NCI-H1092 treated with DMSO at 0.1 percent for 48 hours (cell line): ENCODE measurements at places on chromosomes 5 and 9.

- no peak for DNase-seq
Observed at GRCh38 chr5:76305775-76306174, 97.3 kb upstream of the IQGAP2 start.

DNA sequence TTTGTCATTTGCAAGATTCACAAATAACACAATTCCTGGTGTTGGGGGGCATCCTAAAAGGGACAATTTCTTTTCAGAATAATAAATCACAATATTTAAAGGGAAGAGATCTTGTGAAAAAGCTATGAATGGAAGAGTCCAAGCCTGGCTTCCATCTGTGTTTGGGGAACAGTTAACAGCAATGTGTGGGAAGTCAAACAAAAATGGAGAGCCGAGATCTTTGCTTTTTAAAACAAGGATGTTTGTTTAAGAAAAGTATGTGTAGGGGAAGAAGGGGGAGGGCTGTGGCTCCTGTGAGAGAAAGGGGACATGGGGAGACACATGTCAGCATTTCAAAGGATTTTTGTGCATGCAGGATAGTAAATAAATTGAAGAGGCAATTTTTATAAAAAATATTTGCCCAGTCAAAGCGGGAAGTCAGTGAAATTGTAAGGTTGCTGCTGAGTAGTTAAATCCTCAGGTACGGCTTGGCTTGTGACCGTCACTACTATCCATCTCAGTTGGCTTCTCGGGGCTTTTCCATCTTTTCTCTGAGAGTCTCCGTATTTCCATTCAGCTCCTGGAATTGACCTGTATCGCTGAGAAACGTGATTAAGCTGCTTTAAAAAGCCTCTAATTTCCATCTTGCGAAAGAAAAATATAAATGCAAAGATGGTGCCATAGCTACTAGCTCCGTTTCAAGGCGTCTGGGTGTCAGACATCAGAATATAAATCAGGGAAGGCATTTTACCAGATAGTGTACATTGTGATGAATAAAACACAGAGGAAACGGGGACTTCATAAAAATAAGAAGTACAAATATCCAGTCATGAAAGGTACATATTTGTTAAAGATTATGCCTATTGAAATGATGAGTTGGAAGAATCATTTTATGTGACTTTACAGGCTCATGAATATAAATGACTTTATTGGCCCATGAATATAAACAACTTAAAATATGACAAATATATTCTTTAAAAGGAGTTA, 52.9 kb upstream of the VCAN start:
- no peak for DNase-seq

DNA sequence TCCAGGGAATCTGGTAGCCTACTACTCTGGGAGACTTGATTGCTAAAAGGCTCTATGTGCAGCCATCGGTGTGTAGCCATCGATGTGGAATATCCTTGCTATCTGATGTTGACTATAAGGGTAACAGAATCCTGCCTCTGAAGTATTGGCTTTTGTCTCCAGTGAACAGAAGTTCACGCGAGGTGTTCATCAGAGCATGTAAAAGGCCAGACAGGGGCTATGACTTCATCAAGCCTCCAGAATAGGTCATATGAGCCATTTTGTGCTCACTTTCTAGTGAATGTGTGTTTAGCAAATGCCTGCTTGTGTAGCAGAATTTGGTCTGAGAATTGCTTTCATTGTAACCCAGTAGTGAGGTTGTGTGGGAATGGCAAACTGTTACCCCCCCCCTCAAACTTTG, 66.8 kb upstream of the RAD23B start:
- no peak for DNase-seq

DNA sequence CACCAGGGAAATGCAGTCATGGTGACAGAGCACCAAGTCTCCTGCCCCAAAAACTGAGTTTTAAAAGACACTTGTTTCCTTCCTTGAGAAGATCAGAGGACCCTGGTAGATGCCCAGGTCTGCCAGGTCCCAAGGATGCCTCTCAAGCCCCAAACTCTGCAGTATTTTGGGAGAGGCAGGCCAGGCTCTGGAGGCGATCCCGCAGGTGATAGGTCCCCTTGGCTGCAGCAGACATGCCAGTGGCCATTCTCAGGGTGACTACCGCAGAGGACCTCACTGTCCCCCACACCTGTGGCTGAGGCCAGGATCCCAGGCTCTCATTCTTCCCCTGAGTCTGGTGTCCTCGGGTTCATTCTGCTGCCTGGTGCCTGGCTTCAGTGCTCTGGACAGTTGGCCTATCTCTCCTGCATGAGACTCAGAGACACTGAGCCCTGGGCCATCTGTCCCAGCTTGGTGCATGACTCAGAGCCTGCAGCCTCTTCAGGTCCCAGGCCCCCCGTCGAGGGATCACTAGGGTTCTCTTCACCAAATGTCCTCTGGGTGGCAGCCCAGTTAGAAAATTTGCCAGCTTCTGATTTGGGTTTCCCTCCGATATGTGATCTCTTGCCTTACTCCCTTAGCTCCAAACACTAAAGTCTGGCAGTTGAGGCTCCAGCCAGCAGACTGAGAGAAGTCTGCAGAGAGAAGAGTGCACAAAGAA, 59.7 kb upstream of the GARNL3 start:
- DNase-seq = no peak

- DNase-seq = no peak
Observed at GRCh38 chr9:116471093-116471906, 215.8 kb upstream of the TRIM32 start.
